ENCODE measurements at places on chromosomes 1 and 21.

- DNase-seq, result no peak
These were observed at the start of gene HPCA for GRCh38 chr1:32886004-32886827. HPCA (plus strand) TSS chr1:32886491; CDS start chr1:32888899, 2,408 bp downstream.

DNA sequence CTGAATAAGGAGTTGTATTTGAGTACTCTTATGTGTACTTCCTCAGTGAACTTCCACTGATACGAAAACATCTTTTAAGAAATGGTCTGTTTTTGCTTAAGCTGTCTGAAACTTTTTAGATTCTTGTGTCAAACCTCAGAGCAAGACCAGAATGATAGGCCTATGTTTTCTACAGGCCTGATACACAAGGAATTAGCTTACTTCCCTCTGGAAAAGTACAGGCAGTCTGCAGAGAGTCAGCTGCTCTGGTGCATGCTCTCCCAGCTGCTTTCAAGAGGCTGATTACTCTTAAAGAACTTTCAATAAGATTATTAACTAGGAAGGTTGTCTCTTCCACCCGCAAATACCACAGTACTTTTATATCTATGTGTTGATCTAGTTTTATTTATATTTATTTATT lies 9.5 kb downstream of the SNX27 start:
- DNase-seq, result no peak

DNA sequence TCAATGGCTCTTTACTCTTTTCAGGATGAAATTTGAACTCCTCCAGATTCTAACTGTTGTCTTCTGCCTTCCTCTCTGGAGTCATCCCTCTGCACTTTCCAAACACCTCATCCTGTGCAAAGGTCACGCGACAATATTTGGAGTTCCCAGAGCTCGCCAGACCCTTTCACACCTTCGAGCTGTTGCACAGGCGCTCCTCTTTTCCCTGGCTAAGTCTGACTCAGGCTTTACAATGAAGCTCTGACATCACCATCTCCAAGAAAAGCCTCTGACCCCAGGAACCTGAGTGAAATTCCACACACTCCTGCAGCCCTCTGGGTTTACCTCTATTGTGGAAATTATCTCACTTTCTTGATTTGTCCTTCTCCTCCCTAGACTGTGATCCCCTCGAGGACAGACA lies 270.3 kb downstream of the RGS7 start:
- no peak for DNase-seq

GRCh38 chr1:229759037-229759435 lies 133.0 kb downstream of the URB2 start:
- DNase-seq, result no peak

DNA sequence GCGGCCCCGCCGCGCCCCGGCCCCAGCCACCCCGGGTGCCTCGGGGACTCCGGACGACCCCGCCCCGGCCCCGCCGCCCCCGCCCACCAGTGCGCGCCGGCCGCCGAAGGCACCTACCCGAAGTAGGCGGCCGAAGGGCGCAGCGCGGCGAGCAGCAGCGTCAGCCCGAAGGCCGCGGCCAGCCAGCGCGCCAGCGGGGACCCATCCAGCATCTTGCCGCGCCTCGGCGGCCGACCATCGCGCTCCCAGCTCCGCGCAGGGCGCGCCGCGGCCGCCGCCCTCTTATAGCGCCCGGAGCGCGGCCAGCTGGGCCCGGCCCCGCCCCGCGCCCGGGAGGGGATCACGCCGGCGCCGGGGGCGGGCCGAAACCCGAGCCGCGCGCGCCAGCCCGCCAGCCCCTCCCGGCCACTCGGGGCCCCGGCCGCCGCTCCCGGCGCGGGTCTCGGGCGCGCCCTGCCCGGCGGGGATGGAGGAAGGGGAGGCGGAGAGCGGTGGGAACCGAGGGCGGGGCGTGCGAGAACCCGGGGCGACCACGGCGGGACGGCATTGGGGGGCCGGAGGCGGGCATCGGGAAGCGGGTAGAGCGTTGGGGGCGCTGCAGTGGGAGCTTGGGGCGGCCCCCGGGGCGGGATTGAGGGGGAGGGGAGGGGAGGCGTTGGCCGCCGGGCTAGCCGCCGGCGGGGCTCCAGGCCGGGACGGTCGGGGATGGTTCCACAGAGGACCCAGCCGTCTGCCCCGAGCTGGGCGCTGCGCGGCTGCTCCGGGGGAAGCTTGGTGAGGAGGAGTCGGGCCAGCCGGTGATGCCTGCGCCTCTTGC lies at the start of gene WNT9A:
TSS of gene WNT9A (minus strand) at position 257 of the 817 bp plus-strand sequence. CDS start at position 212, 45 bp downstream.
- peak; percentile 20 for DNase-seq

GRCh38 chr1:225509770-225510169 lies 81.9 kb upstream of the LBR start:
- DNase-seq, result no peak

Data from amniotic stem cell (primary cell).